ENCODE measurements at places on chromosomes 16 and 17.
A peak's percentile ranks its signal among the peaks of the same experiment; 100 is the strongest.

GRCh38 chr17:79081571-79082276 is 7.1 kb downstream of the ENGASE start:
- DNase-seq: no peak

GRCh38 chr16:88538366-88539060 is 31.7 kb upstream of the ZC3H18 start:
- no peak for DNase-seq

GRCh38 chr17:42472709-42473521 is 14.2 kb downstream of the ATP6V0A1 start:
- no peak for DNase-seq

- no peak for DNase-seq
These were observed 3.1 kb upstream of the RAB11FIP4 start for GRCh38 chr17:31388351-31388750.

- DNase-seq: no peak
These were observed 12.6 kb upstream of the ALOX12B start for GRCh38 chr17:8100111-8100510.

DNA sequence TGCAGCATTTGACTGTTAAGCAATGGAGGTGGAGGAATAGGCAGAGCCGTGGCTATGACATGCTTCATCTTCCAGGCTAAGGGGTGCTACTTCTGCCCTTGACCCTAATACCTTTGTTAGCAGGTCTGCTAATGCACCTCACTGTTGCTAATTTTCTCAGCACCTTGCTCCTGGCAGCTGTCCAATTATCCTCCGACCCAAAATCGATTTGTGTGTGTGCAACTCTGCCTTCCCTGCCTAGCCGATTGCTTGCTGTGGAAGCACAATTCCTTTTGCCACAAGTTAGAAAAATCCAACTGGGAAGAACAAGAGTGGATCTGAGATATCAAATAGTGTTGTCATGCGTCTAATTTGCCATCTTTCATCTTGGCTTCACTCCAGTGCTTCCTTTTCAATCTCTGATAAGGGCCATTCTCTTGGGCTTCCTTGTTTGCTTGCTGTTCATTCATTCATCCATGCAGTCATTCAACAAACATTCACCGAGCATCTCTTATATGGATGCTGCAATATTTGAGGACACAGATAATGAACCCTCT is 422.8 kb downstream of the RBFOX1 start:
- no peak for DNase-seq

DNA sequence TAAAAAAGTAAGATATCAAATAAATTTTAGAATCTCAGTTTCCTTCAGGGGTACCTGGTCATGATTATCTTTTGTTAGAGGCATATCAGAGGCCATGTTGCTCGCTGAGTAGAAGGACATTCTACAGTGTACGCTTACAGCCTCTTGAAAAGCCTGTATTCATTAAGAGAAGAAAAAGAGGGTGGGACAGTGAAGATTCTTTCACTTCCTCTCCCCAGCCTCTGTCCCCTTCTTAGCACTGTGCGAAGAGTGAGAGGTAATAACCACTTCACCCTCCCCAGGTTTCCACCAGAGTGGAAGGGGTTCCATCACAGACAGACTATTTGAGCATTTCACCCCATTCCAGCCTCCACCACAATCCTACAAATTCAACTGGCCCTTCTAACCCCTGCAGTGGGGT is 4.8 kb upstream of the LPO start:
- DNase-seq: no peak

DNA sequence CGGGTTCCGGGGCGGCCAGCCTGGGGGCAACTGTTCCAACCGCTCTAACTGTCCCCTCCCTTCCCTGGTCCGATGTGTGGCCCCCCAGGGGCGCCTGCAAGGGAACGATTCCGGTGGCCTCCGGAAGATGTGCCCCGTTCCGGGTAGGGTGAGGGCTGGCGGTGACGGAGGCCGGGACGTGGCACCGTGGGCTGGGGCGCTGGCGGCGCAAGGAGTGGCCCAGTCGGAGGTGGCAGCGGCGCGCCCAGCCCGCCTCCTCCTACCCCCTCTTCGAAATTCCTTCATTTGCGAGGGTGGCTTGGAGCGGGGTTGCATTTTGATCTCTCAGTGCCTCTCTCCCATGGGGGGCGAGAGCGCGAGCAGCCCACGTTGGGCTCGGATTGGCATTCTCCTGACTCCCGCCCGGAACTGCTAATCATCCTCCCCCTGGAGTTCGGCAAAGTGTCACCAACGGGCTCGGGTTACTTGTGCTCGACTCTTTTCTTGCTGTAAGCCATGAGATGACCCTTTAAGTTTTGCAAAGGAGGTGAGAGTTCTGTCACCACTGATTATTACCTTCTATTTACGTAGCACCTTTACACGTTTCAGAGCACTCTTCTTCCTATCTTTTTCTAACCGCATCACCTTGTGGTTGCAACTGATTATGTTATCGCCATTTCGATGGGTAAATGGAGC is 622 bp downstream of the NDEL1 start:
- DNase-seq: peak; percentile 27

- DNase-seq: no peak
These were observed 22.9 kb upstream of the PHAF1 start for GRCh38 chr16:67086822-67087221.

DNA sequence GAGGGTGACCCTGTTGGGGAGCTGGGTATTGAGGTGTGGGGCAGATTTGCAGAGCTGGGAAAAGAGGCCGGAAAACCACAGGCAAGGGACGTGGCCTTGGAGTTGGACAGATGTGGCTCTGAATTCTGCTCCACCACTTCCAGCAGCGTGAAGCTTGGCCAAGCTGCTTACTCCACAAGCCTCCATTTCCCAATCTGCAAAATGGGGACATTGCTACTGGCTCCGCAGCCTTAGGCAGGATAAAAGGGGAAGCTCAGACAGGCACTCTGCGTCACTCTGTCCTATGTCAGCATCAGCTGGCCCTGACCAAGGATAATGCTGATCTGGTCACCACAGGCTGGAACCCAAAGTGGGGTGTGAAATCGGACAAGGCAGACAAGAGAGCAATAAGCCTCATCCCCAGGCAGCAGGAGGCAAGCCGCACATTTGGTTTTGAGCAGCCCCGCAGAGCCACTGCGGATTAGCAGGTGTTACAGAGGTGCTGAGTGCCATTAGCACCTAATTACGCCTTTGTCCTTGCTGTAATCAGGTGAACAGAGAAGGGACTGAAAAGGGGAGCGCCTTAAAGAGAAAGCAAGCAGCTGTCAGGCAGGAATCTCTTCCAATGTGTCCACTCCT is 54.8 kb downstream of the SDK2 start:
- DNase-seq: no peak

Measured in NCI-H1694 treated with DMSO at 0.1 percent for 48 hours (cell line).